ENCODE measurements at places on chromosomes 12 and 14.
A peak's percentile ranks its signal among the peaks of the same experiment; 100 is the strongest.

DNA sequence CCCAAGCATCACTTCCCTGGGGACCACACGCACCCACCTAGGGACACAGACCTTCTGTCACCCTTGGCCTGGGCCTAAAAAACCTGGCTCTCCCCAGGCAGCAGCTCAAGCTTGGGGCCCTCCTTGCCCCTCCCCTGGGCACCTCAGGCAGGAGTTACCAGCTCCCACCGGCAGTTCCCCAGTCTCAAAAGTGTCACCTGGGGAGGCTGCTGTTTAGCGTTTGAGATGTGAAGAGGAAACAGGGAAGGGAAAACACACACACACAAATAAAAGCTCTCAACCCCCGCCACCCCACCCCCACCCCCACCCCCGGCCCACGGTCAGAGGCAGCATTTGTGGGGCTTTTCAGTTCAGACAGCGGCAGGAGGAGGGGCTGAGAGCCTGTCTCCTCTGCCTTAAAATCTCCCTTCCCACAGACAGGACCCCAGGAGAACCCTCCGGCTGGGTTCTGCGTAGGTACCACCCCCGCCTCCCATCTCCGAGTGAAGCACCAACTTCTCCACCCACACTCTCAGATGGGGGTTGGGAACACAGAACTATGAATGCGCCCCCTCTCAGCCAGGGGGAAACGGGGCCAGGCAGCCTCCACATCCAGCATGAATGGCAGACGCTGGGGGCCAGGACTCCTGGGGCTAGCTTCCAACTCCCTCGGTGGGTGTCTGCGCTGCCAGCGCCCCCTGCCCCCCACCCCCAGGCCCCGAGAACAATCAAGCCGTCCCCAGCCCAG is 3.0 kb downstream of the NCOR2 start:
- DNase-seq, result peak; percentile 63

- DNase-seq, result no peak
Measured at GRCh38 chr12:26135010-26135420, 10.2 kb upstream of the BHLHE41 start.

DNA sequence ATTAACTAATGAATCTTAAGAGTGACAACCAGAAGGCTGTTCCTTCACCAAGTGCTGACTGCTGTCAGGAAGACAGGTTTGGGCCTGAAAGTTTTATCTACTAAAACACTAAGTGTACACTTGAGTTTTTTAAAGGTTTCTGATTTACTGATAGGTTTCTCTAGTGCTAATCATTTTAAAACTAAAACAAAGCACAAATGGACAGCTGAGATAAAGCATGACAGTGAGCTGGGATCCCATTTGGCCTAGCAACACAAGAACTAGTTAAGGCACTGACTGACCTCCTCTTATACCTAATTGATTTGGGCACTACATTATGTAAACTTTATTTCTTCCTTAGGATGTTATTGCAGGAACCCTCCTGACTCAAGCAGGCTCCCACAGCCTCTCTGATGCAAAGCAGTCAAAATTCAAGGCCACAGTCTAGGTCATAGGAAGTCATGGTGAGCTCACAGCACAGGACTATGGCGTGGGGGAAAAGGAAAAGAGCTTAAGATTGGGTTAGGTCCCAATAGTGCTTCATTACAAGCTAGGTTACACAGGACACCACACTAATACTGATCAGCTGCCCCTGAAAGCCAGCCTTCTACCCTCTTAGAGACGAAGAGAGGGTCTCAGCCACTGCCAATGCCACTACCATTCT is 3.5 kb downstream of the STXBP6 start:
- DNase-seq, result no peak

DNA sequence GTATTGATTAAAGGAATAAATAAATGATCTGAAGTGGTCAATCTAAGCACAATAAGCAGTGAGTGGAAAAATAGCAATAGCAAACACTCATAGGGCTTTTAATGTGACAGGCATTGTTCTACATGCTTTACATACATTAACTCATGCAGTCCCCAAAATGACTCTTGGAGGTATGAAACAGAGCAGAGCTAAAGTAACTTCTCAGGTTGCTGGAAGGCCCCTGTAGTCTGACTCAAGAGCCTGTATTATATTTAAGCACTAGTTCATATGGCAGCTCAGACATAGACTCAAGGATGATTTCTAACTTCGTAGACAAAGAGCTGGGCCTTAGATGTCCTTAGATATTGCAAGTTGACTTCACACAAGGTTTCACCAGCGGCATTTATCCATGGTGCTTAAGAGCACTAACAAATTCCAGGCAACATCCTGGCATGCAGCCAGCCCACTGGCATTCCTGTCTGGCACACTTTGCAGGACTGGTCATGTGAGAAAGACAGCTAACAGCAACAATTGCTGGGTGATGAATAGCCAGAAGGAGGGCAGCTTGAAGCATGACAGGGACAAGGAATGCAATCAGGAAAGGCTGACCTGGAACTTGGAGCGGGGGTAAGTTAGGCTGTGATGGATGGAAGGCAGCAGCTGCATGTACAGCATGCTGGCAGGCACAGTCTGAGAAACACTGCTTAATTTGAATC is 22.9 kb upstream of the KTN1 start:
- DNase-seq, result no peak

- DNase-seq, result peak; percentile 44
Measured at GRCh38 chr14:81311141-81311540, 89.0 kb downstream of the STON2 start.

- DNase-seq, result no peak
Measured at GRCh38 chr12:42124764-42125387, 19.8 kb downstream of the GXYLT1 start.

DNA sequence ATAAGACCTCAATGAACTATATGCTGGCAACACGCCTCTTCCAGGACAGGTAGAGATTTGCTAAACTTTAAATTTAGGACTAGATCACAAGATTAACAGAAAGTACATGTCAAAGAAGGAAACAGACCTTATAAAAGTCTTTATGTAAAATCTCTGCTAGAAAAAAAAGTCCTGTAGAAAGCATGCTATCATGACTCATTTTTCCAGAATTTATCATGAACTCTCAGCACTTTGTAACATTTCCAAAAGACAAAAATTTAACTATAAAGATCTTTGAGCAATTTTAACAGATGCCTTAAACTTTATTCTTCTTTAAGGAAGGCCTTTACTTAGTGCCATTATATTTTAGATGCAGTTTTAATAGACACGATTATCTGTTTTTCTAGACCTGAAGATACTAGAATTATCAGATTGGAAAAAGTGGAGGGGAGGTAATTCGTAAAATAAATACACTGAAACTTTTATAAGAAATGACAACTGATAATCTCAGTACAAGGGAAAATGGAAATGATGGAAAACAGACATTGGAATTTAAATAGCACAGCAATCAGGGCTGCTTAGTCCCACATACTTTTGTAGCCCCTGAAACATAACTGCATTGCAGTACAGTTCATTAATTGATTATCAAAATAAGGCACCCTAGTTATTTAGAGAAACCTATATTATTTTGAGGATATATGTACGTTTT is 92.0 kb downstream of the TTLL5 start:
- DNase-seq, result no peak

- no peak for DNase-seq
Measured at GRCh38 chr14:50647753-50648152, 20.4 kb downstream of the SAV1 start.

GRCh38 chr12:27583981-27584380 is 60.0 kb downstream of the PPFIBP1 start:
- DNase-seq, result no peak

DNA sequence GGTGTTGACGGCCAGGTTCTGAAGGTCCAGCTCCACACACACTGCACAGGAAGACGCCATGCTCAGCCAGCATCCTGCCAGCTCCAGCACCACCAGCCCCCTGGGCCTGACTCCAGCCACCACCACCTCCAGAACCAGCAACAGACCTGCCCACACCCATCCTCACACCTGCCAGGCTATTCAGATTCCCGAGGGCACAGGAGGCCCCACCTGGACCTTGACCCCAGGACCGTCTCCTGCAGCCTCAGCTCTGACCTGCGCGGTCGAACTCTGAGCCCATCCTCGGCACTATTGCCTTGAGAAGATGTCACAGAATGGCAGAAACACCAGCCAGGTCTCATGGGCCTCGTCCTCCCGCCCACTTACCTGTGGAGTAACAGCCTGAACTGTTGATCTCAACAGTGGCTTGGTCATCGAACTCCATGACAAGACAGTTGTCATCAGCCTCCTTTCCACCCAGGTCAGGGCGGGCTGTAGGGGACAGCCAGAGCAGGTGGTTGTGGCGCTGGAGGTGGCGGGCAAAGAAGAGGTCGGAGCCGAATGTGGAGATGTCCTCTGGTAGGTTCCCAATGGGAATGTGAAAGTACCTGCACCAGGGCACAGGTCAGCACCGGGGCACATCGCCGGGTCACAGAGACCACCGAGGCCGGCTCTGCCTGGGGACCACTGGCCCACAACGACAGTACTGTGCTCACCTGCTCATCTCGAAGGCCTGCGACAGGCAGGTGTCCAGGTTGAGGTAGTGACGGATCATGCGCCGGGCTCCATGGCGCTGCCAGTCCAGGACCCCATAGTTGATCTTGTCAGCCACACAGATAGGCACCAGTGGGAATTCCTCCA is 23.5 kb downstream of the P2RX2 start:
- no peak for DNase-seq

GRCh38 chr14:87160989-87161388 is 832.0 kb downstream of the GALC start:
- no peak for DNase-seq

DNA sequence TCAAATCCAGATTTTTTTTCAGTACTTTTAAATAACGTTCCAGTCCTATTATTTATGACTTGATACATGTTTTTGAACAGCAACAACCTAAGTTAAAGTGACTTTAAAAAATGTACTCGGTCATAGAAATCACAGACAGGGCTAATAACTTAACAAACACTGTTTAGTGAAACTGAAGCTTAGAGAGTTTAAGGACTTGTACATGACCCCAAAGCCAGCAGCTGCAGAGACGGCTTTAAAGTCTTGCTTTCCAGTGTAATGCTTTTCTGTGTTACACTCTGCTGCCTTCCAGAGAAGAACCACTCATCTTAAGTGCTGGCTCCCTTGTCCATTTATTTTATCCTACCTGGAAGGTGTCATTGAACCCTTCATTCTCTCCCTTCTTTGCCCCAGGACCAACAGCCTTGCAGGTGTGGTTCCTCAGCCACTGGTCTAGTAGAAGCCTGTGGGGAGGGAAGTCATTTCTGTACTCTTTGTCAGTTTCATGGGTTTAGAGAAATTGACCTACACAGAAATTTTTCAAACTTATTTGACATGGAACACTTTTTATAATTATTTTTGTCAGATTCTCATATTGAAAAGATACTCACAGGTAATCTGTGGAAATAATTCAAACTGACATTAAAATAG is 60.9 kb downstream of the NAV3 start:
- no peak for DNase-seq

GRCh38 chr14:54776361-54777001 is 126.1 kb downstream of the GCH1 start:
- DNase-seq, result peak; percentile 88

GRCh38 chr12:96890331-96890730 is 16.7 kb upstream of the NEDD1 start:
- no peak for DNase-seq

GRCh38 chr14:74492776-74493342 is at the start of gene NPC2:
TSS of gene NPC2 (minus strand) at chr14:74493305. CDS start at chr14:74493274, 31 bp downstream.
- DNase-seq, result no peak

GRCh38 chr14:60153991-60154390 is 11.2 kb downstream of the DHRS7 start:
- peak; percentile 56 for DNase-seq

GRCh38 chr12:51955702-51956101 is 4.2 kb downstream of the ACVR1B start:
- no peak for DNase-seq

- DNase-seq, result no peak
Measured at GRCh38 chr14:68421116-68421515, 371.8 kb downstream of the ZFP36L1 start.

- no peak for DNase-seq
Measured at GRCh38 chr12:51075390-51075789, 8.0 kb downstream of the CSRNP2 start.

DNA sequence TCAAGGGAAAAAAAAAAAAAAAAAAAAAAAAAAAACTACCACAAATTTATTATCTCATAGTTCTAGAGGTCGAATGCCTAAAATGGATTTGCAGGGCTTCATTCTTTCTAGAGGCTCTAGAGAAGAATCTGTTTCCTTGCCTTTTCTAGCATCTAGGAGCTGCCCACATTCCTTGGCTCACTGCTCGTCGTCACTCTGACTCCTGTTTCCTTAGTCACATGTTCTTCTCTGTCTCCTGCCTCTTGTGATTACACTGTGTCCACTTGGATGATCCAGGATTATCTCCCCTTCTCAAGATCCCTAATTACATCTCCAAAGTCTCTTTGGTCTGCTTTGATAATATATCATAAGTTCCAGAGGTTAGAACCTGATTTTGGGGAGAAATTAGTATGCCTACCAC is 88.7 kb downstream of the HECTD1 start:
- DNase-seq, result no peak

DNA sequence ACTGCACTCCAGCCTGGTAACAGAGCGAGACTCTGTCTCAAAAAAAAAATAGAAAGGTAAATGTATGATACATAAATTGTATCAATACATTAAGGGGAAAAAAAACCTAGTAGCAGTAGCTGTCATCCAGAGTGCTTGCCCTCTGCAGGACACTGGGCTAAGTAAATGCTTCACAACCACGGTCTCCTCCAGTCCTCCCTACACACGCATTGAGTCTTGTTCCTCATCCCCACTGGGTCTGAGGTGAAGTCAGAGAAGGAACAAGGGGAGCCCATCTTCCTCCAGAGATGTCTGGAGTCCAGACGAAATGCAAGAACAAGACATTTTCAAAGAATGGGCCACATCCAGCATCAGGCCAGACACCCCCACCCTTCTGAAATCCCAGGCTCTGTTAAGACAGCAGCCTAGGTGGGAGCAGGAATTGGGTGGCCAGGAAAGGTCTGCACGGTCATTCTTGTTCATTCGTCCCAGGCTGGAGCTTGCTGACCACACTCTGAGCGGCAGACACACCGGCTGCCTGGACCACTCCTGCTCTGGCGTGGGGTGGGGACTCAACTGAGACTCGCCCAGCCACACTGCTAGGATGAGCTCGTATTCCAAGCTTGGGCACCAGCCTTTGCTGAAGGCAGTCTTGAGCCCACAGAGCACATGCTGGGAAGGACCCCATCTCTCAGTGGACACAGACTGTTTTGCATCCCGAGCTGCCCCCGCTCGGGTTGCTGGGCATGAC is 45.5 kb downstream of the CHGA start:
- no peak for DNase-seq

DNA sequence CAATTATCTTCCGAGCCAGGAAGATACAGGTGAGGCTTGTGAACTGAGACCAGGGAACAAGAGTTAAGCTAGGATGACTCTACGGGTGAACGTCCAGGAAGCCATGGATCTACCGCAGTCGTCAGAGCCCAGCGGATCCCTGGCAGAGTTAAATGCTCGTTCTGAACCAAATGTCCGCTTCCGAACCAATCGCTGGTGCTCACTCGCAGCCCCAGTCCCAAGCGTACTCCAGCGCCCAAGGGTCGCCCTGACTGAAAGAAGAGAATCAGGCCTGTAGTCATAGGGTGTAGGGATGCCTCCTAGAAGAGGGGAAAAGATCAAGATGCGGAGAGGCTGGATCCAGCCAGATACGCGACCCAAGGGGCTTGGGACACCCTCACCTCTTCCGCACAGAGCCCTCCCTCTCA is 283 bp downstream of the VIPAS39 start:
- no peak for DNase-seq

All from common myeloid progenitor, CD34-positive (primary cell).